NCI-H2081 (cell line): ENCODE measurements at places on chromosomes 13 and 19.
A peak's percentile ranks its signal among the peaks of the same experiment; 100 is the strongest.

- no peak for DNase-seq
These were observed 4.3 kb upstream of the DUXA start for GRCh38 chr19:57171551-57172081.

DNA sequence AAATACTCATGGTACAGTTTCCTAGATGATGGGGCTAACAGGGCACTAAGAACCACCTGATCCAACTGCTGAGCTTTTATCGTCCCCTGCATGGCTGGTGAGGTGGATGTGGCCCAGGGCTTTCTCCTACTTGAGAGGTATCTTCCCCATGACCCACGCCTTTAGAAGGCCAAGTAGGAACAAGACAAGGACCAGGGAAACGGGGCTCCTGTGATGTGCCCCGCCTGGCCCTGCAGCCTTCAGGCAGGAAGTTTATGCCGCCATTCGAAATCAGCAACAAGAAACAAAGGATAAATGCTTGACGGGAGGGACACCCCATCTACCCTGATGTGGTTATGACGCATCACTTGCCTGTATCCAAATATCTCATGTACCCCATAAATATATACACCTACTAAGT lies 4.1 kb downstream of the NLRP13 start:
- DNase-seq, result no peak

DNA sequence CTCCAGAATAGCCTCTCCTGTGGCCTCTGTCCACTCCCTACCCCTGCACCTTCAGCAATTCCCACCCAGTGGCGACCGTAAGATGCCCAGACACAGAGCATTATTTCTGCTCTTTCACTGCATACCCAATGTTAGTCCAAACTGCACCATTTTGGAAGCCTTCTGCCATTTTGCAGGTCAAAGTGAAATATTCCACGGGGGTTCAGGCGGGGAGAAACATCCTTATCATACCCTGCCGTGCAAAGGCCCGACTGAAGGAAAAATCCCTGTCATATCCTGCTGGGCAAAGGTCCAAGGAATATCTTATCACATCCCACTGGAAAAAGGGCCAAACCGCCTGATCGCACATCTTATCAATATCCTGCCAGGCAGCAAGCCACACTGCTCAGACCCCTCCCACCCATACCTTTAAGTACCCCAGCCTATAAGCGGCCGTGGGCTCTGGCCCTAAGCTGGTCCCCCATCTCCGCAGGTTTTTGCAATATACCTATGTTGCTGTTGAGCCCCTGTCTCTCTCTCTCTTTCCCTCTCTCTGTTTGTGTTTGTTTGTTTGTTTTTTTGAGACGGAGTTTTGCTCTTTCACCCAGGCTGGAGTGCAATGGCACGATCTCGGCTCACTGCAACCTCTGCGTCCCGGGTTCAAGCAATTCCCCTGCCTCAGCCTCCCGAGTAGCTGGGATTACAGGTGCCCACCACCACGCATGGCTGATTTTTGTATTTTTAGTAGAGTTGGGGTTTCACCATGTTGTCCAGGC lies 18.2 kb downstream of the CLEC11A start:
- no peak for DNase-seq

- peak; percentile 66 for DNase-seq
These were observed 16.2 kb downstream of the MCF2L start for GRCh38 chr13:112984954-112985802.
